ENCODE measurements at places on chromosomes 2 and 18.

GRCh38 chr2:6723865-6724604 is 141.7 kb downstream of the CMPK2 start:
- DNase-seq = no peak

DNA sequence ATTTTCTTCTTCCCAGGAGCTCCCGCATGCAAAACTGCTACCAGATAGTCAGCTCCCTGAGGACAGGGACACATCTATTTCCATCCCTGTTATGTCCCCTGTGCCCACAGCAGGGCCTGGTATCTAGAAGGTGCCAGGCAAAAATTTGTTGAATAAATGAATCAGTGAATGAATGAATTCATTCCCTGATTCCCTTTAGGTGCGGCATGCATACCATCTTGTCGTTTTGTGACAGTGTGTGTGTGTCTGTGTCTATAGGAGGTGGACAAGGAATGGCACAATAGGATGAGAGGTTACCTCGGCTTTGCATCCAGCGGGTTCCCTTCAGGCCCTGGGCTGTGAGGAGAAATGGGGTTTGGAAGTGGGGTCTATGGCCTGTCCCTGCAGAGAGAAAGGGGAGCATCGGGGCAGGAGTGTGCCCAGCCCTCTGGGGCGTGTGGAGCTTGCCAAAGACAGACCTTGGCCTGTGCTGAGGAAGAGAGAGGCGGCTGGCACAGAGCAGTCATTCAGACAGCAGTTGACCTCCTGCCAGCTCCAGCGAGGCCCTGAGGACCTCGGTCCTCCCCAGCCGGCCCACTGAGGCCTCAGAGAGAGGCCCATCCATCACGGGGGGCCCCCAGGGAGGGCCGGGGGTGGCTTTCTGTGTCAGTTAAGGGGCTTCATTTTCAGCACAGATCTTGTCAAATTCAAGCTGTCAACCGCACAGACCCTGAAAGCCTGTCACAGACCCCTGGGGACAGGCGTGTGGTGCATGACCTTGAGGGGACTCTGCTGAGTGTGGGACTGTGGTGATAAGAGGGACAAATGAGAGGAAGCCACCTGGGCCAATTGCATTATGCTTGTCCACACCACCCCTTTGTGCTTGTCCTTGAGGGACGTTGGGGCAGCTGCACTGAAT is 125.9 kb upstream of the CXCR4 start:
- no peak for DNase-seq

DNA sequence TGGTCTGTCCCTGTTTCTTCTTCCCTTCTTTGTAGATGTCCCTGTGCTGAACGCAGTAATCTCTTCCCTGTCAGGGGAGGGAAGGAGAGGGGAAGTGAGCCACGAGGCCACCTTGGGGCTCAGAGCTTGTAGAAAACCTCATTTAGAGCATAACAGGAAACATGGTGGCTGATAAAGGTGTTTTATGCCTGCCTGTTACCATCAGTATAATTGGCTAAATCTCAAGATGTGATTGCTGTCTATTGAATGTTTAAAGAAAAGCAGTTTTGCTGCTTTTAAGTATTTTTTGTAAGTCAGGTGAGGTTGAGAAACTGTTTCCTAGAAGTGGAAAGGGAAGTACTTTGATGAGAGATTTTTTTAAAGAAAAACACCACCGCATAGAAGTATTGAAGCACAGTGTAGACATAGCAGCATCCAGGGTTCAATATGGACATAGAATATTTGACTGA is 59.7 kb upstream of the PDK1 start:
- no peak for DNase-seq

- no peak for DNase-seq
Measured at GRCh38 chr2:152445791-152446201, 110.8 kb downstream of the FMNL2 start.

GRCh38 chr2:6921321-6921922 is 4.2 kb downstream of the RNF144A start:
- no peak for DNase-seq

- DNase-seq = no peak
Measured at GRCh38 chr2:237283131-237283928, 130.6 kb downstream of the COL6A3 start.

DNA sequence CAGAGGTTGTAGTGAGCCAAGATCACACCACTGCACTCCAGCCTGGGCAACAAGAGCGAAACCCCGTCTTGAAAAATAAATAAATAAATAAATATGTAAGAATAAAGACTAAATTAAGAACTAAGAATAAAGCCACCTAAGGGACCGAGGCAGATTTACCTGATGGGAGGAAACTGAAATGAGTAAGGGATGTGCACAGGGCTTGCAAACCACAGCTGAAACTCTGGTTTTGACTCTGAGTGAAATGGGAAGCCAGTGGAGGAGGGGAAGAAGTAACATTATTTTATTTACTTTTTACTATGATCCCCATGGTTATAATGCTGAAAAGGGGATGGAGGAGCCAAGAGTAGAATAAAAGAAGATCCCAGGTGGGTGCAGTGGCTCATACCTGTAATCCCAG is 107.3 kb downstream of the CABYR start:
- no peak for DNase-seq

DNA sequence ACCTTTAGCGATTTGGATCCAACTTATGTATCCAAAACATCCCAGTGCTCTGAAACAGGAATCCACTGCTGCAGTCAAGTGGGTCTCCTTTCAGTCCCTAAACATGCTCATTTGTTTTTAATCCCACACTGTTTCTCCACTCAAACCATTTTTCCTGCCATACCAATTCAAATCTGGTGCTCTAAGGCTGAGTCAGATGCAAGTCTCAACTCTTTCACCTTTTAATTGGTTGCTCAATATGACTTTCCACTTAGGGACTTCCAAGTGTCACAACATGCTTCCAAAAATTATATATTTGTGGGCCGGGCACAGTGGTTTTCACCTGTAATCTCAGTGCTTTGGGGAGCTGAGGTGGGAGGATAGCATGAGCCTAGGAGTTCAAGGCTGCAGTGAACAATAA is 113.4 kb upstream of the TANK start:
- no peak for DNase-seq

DNA sequence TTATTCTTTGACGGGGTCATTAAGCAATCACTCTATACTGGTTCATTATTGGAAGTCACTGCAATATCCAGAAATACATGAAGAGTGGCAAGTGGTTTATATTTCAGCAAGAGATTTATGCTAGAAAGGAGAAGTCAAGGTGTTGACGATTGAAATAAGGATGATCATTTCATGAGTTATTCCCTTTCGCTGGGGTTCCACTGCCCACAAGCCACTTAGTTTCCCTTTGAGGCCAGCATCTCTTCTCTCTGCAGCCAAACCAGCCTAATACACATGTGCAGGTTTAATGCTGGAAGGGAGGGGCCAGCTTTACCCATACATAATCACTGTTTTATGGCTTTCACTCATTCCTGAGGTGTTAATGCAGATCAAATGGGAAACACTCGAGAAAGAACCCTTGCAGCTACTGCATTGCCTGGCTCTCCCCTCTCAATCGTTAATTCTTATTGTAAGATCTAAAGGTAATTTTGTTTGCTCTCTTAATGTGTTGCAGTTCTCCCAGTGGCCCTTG is 108.4 kb downstream of the MEIS1 start:
- no peak for DNase-seq

DNA sequence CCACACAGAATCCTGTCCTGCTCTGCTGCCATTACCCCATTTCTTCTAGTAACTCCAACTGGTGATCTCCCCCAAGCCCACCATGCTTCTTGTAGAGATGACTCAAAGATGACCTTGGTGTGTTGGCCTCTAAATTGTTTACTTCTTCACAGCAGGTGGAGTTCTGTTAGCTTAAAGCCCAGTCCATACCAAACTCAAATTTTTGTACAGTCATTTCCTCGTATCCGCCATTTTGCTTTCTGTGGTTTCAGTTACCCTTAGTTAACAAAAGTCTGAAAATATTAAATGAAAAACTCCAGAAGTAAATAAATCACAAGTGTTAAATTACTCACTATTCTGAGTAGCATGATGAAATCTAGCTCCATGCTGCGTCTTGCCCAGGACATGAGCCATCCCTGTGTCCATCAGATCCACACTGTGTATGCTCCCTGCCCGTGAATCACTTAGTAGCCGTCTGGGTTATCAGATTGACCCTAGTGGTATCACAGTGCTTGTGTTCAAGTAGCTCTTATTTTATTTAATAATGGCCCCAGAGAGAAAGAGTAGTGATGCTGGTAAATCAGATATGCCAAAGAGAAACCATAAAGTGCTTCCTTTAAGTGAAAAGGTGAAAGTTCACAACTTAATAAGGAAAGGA is 133.3 kb upstream of the NOL4 start:
- no peak for DNase-seq

DNA sequence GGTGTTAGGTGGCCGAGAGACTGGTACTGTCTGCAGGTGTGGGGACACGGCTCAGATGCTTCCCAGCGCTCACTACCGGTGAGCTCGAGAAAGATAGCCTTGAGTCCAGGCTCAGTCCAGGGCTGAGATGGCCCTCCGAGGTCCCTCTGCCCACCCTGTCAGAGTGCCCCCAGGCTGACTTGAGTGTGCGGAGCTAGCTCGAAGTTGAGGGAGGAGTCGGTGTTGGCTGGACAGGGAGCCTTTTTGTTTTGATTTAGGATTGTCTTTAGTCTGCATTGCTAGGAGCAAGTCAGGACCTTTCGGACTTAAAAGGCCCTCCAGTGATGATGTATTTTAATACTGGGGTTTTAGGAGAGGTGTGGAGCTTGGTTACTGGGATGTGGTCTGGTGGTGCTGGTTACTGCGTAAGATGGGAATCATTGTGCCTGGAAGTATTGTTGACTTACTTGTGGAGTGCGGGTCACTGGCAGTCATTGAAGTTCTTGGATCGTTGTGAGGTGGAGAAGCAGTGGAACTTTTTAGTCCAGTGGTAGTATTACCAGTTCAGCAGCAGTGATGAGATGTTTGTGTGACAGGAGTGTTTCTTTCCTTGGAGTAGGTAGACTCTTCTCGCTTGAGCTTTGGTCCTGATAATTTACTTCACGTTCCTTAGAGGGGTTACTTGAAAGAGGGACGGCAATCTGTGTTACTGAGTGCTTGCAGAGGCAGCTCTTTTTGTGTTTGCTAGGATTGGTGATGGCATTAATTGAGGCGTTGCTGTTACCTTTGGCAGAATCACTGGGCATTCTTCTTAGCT is 633 bp downstream of the KIAA1328 start:
- no peak for DNase-seq

DNA sequence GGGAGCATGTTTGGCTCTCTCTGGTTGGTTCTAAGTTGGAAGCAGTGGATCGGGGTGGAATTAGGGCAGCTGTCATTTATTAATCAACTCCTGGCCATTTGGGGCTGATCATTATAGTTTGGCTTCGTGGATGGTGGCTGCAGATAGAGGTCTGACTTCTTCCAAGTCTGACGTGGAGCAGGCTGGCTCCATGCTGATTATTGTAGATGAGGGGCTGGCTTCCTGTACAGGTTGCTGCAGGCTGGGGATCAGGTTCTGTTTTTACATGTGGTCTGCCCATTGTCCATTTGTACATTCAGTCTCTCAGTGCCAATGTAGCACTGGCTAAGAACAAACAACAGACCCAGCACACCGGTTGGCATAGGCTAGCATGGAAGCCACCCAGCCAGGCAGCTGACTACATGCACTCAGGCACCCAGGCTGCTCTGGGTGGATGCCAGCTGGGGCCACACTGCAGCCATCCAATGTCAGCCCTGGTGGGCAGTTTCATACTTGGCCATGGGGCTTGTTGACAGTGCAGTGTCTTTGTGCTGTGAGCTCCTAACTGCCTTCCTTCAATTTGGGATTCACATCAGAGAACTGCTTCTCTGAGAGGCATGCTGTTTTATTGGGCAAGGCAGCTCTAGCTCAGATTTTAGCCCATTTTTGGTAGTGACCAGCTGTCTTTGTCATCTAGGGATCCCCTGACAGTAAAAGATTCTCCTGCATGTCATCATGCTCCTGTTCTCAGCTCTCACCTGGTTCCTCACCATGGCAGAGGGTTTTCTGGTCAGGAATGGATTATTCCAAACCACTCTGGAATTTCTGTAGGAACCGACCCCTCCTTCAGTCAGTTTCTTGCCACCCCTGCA is 25.4 kb downstream of the NPAS2 start:
- DNase-seq = no peak

- DNase-seq = no peak
Measured at GRCh38 chr2:171762879-171763573, 75.8 kb downstream of the DYNC1I2 start.

DNA sequence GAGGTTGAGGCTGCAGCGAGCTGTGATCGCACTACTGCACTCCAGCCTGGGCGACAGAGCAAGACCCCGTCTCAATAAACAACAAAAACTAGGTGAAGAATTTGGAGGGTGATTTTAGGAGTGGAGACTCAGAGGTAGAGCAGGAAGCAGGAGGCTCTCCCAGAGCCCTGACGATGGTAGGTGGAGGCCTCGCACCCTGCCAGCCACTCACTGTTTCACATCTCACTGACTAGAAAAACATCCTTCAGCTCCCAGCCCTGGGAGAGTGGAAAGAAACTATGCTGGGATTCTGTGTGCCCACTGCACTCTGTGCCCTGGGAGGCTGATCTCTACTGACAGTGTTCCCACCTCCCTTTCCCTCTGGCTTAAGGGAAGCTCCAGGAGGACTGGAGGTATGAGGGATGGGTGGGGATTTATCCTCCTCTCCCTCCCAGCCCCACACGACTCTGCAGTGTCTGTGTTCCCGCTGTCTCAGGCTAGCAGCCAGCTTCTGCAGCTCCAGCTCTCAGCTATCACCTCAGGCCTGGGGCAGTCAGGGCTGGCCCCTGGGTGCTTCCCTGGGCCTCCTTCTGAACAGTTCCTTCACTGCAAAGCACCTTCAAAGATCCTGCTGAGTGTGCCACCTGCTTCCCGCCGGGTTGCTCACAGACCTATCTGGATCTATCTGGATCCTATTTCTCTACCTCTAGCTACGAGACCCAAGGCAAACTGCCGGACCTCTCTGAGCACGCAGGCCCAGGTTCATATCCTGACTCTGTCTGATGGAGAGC is 9.6 kb downstream of the CIB4 start:
- no peak for DNase-seq

DNA sequence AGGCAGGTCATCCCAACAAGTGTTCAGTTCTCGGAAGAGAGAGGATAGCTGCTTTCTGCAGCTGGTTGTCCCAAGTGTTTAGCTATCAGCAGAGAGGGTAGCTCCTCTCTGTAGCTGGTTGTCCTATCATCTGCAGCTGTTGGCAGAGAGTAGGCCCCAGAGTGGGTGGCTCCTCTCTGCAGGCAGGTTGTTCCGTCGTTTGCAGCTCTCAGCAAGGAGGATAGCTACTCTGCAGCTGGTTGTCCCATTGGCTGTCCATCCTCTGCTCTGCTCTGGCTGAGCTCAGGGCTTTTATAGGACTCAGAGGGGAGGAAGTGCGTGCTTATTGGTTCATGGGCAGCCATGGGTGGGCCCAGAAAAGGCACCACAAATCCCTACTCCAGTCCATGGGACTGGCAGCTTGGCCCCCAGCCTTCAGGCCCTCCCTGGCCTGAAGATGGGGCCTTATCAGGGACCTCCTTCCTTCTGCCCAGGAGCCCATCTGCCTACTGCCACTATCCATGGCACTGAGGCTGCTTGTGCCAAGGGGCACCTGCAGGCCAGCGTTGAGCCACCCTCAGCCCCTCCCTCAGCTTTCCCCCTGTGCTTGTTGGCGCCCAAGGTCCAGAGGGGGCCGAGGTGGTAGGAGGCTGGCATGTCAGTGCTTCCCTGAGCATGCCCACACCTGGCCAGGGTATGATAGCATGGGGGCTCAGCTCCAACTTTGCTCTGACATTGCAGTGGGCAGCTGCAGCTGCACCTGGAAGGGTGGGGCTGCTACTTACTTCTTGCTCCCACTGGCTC is 38.3 kb downstream of the TDRD15 start:
- no peak for DNase-seq

Measured in neuronal stem cell (in vitro differentiated cells).